Activated naive CD4-positive, alpha-beta T cell treated with anti-CD3 and anti-CD28 coated beads for 36 hours (primary cell): ENCODE measurements at places on chromosomes 3 and 15.

- DNase-seq: no peak
Observed at GRCh38 chr3:56361731-56362130, 106.5 kb downstream of the ERC2 start.

DNA sequence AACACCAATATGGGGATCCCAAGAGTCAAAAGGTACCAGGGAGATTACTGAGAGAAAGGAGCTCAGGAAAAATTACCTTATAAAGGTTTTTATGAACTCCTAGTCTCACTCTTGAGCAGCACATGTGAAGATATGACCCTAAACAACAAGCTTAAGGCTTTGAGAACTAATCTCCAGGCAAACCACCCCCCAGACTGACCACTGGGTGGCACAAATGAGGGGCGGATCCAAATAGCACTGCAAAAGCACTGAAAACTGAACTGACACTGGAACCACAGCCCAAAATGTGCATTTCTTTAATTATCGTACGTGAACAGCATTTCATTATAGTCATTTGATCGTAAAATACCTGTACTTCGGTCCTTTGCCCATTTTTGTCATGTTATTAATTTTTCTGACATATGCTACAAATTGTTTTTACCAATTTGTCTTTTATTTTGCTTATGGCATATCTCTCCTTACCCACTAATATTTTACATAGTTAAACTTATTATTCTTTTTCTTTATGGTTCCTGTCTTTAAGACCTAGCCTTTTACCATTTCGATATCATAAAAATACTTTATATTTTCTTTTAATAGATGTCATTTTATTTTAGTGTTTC is 31.5 kb upstream of the TFDP2 start:
- DNase-seq: peak; percentile 26

DNA sequence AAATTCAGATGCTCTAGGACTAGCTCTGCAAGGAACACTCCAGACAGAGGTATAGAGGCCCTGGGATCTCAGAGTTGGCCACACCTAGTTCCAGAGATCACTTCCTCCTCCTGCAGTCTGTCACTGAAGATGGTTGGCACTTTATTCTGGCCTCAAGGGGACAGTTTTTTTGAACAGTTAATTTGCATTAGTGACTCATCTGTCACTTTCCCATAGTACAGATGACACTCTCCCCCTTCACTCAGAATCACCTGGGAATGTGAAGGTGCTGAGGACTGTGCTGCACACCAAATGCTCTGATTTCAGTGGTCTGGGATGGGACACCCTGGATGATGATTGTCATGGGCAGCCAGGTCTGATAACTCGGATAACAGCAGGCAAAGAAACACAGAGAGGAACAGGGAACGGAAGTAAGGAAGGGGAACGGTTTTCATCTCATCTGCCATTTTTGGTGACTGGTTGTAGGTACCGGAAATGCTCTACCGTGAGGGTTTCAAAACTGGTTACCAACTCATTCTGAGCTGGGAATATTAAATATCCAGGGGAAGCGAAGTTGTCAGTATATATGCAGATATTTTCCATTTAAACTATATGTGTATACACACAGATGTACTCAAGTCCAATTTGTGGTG is 232.5 kb upstream of the ST8SIA2 start:
- peak; percentile 31 for DNase-seq

DNA sequence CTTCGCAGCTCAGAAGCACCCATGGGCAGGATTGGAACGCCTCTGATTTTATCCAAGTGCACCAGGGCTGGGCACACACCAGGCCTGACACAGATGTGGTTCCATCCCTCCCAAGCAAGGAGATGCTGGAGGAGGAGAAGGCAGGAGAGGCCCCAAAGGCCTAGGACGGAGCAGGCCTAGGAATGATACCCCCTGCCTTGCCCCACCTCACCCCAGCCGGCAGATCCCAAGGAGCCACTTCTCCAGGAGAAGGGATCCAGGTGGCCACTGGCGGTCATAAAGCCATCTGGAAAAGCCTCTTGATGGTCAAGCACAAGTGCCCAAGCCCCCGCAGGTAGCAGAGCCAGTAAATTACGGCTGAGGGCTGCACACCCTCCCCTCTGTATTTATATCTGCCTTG is 211.8 kb downstream of the TBC1D2B start:
- no peak for DNase-seq

DNA sequence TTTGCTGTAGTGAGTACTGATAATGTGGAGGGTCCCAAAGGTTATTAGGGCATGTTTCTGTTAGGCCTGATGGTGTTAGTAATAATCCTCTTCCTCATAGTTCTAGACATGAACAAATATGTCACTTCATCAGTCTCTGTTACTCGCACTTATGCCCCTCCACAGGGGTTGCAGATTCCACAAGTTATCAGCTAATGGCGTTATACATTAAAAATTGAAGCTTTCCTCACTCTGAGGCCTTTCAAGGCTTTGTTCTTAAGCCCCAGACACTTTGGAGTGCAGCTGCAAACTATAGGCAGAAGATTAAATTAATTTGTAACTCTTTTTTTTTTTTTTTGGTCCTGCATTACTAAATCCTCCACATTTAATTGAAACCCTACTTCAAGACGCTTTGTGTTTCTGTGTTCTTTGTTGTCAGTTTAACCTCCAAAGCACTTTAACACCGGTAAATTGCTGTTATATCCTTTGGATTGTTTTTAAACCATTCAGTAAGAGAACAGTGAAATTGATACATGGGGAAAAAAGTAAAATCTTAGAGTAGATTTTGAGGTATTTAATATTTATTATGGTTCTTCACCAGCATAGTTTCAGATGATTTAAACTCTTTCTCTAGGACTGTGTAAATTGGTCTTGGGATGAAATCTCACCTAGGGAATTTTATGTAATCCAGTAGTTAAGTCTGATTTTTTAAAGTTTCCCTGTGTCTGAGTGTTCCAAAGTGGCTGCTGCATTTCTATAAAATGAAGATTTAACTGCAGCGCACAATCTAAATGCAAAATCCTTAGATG is 103.1 kb upstream of the SKOR1 start:
- DNase-seq: no peak

GRCh38 chr3:172582712-172583111 is 59.5 kb upstream of the TNFSF10 start:
- no peak for DNase-seq

DNA sequence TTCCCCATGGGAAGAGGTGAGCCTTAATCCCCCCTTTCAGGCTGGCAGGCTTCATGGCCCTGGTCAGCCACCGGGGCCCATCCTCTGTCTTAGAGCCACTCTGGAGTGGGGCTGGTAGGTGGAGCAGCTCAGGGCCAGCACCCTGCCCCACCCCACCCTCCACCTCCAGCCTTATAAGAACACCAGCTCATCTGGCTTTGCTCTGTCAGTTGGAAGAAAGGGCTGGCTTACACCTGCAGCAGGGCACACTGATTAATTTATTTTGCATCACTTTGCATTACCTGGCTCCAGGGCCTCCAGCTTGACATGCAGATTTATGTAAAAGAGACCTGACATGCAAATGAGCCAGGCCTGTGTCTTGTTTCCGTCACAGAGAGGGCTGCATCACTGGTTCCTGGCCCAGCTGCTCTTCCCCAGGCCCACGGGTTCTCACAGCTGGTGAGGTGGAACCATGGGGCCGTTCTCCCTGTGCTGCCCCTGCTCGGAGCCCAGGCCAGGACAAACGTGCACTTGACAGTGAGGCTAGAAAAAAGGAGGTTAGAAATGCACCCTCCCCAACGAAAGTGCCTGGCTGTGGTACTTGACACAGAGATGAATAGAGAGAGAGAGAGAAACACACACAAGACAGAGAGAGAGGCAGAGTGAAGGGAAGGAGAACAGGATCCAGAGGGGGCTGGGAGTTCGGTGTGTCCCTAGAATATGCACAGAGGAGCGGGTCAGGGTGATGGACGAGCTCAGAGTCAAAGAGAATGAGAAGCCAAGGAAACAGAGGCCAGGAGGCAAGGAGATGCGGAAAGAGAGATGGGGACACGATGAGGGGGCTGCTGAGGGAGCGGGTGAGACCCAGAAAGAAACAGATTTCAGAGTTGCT is 44.5 kb upstream of the MAGEF1 start:
- no peak for DNase-seq

DNA sequence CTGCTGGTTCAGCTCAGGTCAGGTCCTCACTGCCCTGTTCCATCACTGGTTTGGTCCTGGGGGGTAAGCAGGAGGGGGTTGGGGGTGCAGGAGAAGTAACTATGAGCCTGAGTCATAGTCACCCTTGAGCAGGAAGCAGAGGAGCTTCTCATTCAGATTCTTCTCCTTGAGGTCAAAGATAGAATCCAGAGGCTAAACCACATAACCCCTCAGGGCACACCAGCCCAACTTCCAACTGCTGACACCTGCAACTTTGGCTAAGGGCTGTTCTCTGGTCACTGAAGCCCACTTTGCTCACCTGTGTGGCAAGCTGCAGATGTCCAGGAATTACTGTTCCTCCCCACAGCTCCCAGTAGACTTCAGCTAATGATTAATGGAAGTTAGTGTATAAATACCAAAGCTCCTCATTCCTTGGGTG is 48.8 kb upstream of the LRRFIP2 start:
- DNase-seq: no peak

GRCh38 chr15:50233192-50233736 is 32.3 kb downstream of the HDC start:
- DNase-seq: no peak

GRCh38 chr3:192772240-192772894 is 45.0 kb upstream of the FGF12 start:
- DNase-seq: peak; percentile 6

DNA sequence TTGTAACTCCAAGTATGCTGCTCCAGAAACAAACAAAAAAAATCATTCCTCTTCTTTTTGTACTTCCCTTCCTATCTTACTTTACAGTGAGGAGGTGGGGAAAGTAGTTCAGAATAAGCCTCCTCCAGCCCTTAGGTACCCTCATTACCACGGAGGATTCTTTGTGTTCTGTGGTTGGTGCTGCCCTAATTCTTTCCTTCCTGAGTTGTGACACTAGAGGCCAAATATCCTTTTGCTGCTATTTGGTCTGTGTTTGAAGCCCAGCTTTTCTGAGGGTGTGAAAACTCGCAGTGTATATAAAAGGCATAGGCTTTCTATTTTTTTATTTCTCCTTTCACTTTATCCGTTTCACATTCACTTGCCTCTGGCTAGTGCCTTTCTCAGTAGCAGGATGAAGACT is 98.2 kb downstream of the HHLA2 start:
- no peak for DNase-seq

GRCh38 chr15:73375755-73376305 is 7.1 kb upstream of the HCN4 start:
- no peak for DNase-seq

DNA sequence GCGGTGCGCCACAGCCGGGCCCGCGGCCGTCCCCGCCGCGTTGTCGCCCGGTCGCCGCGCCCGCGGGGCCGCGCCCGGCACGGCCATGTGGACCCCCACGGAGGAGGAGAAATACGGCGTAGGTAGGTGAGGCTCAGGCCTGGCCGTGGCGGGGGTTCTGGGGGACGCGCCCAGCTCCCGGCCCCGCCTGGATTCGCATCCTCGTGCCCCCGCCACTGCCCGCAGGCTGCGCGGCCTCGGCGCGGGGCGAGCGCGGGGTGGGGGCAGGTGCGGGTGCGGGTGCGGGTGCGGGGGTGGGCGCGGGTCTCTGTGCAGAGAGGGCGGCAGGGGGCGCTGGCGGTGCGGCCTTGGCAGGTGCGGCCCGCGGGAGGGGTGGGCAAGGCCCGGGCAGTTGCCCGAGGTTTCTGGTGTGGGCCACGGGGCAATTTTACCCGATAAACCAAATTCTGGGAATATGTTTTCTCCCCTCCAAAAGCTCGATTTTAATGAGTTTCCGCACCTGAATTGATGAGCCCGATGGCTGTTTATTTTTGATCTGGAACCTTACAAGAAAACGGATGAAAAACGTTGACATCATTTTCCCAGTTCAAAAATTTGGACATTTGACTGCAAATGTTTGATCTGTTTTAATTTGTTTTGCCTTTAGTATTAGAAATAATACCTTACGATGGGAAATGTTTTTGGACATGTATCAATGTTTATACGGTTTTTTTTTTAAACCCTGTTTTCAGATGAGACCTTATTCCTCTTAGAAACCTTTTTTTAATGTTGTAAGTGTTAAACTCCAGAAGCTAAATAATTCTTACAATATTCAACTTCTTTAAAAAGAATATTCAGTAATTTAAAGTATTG is 678 bp downstream of the DOCK3 start:
- peak; percentile 76 for DNase-seq

- no peak for DNase-seq
Observed at GRCh38 chr15:58436552-58436951, 4.8 kb downstream of the LIPC start.

DNA sequence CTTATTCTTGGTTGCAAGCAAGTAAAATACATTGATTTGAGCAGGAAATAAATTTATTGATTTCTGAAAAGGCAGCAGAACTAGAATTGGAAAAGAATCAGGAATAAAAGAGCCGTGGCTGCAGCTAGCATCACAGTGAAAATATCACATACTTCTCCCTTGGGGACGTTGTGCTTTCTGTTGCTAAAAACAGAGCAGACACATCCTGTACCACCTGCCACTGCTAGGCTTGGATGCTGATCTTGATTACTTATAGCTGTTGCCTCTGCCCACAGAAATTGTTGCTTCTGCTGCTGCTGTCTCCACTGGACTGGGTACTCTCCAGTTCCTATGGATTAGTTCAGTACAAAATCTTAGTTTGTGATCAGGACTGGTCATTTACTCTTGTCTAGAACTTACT is 283.8 kb downstream of the C3orf38 start:
- no peak for DNase-seq

DNA sequence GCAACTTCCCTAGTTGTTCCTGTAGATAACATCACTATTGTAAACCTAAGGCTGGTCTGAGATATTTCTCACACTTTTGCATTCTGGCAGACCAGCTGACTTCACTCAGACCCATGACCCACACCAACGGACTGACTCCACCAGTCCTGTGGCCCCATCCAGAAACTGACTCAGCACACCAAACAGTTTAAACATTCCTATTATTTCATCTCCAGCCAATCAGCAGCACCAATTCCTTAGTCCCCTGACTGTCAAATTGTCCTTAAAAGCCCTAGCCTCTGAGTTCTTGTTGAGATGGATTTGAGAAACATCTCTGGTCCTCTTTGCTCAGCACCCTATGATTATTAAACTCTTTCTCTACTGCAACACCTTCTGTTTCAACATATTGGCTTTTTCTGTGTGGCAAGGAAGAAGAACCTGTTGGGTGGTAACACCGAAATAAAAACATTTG is 12.2 kb upstream of the IDH2 start:
- DNase-seq: no peak
